NCI-H446 (cell line): ENCODE measurements at places on chromosomes 1 and 21.

DNA sequence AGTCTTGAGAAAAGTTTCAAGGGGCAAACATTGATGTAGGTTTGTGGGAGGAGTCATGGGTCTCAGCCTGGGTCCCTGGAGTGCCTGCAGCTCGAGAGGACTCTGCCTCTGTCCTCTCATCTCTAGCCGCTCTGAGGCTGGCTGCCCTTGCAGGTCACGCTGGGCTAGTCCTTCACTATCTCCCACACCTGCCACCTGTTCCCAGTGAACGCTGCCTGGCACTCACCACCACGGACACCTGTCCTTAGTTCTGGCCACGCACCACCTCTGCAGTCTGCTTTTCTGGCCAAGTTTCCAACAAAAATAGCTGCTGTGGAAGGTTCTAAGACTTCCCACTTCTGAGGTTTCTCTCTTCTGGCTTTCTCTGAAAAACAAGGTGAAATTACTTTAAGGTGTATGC is 52.5 kb downstream of the SH3BGR start:
- no peak for DNase-seq

- no peak for DNase-seq
Measured at GRCh38 chr1:111735321-111735720, 3.9 kb downstream of the INKA2 start.

GRCh38 chr1:11851180-11851579 is 3.6 kb upstream of the NPPA start:
- no peak for DNase-seq

DNA sequence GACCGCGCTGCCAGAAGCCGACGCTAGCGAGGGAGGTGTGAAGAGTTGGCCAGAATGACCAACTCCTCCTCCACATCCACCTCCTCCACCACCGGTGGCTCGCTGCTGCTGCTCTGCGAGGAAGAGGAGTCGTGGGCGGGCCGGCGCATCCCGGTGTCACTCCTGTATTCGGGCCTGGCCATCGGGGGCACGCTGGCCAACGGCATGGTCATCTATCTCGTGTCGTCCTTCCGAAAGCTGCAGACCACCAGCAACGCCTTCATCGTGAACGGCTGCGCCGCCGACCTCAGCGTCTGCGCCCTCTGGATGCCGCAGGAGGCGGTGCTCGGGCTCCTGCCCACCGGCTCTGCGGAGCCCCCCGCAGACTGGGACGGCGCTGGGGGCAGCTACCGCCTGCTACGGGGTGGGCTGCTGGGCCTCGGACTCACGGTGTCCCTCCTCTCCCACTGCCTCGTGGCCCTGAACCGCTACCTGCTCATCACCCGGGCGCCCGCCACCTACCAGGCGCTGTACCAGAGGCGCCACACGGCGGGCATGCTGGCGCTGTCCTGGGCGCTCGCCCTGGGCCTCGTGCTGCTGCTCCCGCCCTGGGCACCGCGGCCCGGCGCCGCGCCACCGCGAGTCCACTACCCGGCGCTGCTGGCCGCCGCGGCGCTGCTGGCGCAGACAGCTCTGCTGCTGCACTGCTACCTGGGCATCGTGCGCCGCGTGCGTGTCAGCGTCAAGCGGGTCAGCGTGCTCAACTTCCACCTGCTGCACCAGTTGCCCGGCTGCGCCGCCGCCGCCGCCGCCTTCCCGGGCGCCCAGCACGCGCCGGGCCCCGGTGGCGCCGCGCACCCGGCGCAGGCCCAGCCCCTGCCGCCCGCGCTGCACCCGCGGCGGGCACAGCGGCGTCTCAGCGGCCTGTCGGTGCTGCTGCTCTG is 1.2 kb downstream of the GPR88 start:
- DNase-seq = no peak

- DNase-seq = no peak
Measured at GRCh38 chr1:206887701-206888100, 9.5 kb upstream of the IL24 start.

DNA sequence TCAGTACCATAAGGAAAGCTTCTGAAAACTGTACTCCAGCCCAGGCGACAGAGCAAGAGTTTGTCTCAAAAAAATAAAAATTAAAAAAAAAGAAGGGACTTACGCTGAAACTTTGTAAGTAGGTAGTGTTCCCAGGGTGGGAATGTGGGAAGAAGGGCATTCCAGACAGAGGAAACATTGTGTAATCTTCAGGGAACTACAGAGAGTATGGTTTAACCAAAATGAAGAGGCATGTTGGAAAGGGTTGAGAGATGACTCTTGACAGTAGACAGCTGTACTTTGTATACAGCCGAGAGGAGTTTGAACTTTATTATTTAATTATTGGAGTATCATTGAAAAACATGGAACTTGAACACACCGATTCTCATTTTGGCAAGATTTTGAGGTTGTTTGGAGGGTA is 43.0 kb downstream of the PPP2R5A start:
- no peak for DNase-seq

GRCh38 chr1:53343831-53344668 is 16.2 kb upstream of the LRP8 start:
- no peak for DNase-seq

DNA sequence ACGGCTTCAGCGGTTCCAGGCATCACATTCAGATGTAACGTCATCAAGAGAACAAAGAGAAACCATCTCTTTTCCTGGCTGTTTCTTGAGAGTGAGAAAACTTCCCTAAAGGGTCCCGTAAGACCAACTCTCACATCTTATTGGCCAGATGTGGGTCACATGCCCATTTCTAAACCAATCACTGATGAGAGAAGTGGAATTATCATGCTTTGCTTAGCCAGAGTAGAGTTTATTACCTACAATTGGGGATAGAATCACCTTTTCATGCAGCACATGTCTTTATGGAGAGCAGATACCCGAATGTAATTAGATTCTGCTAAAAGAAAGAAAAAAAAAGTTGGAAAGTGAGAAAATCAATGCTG is 54.4 kb downstream of the LYPLAL1 start:
- no peak for DNase-seq

DNA sequence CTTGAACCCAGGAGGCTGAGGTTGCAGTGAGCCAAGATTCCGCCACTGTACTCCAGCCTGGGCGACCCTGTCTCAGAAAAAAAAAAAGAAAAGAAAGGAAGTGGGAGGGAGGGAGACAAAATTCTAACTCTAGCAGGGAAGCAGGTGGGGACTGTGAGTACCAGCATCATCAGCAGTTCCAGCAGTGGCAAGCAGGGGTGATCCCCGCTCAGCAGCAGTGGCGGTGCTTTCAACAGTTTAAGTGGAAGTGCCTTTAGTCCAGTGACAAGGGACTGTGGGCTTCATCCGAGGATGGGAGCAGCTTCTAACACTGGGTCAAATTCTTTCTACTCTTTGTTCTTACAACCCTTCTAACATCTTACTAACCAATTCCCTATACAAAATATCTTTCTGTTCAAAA is 858.1 kb upstream of the ADAMTS5 start:
- DNase-seq = no peak
